NCI-H2107 (cell line): ENCODE measurements at places on chromosomes 13 and 19.

DNA sequence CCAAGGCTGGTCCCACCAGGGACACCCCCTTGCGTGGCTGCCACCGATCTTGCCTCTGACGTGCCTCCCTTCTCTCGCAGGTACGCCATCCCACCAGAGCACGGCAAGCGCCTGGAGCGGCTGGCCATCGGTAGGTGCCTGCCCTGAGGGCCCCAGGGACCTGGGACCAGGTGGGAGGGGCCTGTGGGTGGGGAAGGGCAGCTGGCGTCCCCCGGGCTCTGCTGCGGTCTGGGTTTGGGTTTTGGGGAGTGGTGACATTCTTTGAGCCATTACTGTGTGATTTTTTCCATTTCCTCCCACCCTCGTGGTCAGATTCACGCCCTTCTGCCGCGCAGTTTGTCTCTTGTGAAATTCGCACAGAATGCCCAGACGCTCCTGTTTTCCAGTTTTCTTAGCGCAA, 102.0 kb downstream of the KDM4B start:
- no peak for DNase-seq

DNA sequence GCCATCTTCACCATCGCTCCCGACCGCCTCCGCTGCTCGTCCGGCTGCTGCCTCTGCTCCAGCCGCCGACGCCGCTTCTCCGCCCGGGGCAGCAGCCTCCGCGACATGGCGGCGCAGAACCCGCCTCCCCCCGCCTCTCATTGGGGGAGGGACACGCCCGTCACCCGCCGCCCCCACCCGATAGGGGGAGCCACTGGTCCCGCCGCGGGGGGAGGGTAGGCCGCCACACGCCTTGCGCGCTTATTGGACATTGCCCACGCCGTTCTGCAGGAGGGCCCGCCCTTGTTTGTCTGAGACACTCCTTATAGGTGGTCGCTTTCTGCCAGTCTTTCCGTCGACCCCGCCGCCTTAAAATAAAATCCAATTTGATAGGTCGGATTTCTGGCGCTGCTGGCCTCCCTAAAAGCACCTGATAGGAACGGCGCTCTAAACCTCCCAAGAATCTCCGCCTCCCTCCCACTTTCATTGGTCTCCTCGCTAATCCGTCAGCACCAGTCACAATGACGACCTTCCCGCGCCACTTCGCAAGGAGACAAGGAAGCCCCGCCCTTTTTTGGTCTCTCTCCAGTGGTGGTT, at the start of gene HNRNPL:
Gene HNRNPL, minus strand, starts transcription at position 127 of the 576 bp plus-strand sequence. Its CDS starts 20 bp downstream, at position 107.
- peak; percentile 99 for DNase-seq

GRCh38 chr13:52780092-52780491, 40.5 kb upstream of the CNMD start:
- no peak for DNase-seq

GRCh38 chr13:27969082-27969865, at the start of gene CDX2:
TSS of gene CDX2 (minus strand) at chr13:27969315. CDS start at chr13:27969006, 309 bp downstream.
- no peak for DNase-seq

- DNase-seq = no peak
Measured at GRCh38 chr19:33622809-33623511, 1.2 kb downstream of the CHST8 start.

DNA sequence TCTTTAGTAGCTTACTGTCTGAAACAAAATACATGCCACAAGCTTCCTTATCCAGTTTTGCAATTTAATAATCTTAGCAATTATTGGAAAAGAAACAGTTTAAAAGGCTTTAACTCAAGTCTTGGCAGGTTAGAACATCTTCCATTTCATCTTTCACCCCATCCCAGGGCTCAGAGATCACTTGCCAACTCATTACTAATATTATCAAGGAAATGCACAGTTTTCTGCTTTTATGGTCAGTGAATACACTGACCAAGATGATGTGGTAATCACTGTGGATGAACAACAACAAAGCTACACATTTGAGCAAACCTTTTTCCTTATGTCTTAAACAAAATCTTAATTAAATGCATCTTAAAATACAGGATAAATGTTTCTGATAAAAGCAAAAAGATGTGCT, 48.0 kb upstream of the ITM2B start:
- DNase-seq = no peak

- DNase-seq = no peak
Measured at GRCh38 chr13:39855236-39855635, 199.8 kb downstream of the COG6 start.

GRCh38 chr13:75843074-75843473, 206.9 kb downstream of the LMO7 start:
- no peak for DNase-seq

- DNase-seq = no peak
Measured at GRCh38 chr19:11964496-11964857, 363 bp upstream of the ZNF763 start.

DNA sequence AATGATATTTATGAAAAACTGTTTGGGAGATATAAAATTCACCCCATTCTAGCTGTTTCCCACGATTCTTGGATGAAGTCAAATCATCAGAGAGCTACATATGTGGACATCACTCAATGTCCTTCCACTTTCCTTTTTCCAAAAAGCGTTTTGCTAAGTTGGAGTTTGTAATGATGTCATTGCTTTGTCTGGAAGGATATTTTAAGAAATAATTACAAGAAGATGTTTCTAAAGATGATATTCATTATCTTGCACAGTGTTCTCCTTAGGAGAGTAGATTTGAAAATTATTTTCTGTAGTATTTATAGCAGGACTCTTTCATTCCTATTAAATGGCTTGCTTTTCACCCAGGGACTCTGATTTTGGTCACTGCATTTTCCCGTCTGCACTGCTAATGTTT, 851.2 kb downstream of the EFNB2 start:
- no peak for DNase-seq

GRCh38 chr13:80931766-80932165, 590.8 kb upstream of the SPRY2 start:
- DNase-seq = no peak

GRCh38 chr19:42233678-42234292, 8.6 kb downstream of the GSK3A start:
- DNase-seq = no peak

DNA sequence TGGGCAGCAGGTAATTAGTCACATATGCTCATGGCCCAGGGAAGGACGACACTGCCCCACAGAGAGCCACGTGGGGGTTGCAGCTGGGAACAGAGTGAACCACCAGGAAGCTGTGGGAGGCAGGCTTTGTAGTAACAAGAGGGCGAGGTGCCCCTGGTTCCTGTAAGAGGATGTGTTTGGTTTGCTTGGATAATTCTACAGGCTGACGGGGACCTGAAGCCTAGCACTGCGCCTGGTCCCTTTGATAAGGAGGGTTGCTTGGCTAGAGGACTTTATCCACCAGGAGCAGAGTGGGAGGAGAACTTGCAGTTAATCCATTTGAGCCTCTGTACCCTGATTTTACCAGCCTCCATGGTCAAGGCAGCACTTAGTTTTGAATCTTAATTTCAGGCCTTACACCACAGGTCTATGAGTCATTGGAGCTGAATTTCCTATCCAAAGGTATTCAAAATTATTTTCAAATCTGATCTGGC, 67.4 kb upstream of the CLDN10 start:
- DNase-seq = no peak

DNA sequence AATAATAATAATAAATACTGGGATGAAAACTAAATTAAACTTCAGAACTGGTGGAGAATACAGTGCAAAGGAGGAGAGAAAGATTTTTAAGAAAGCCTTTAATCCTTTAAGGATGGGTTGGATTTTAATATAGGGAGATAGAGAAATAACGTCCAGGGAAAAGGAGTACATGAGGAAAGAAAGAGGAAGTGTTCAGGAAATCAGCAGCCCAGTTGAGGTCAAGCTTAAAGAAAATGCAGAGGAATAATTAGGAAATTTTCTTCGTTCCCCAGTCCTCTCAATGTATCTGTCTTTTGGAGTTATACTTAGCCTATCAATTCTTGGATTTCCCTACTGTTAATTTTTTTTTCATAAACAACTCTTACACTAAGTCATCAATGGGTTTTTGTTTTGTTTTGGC, 47.7 kb downstream of the INTS6 start:
- no peak for DNase-seq

DNA sequence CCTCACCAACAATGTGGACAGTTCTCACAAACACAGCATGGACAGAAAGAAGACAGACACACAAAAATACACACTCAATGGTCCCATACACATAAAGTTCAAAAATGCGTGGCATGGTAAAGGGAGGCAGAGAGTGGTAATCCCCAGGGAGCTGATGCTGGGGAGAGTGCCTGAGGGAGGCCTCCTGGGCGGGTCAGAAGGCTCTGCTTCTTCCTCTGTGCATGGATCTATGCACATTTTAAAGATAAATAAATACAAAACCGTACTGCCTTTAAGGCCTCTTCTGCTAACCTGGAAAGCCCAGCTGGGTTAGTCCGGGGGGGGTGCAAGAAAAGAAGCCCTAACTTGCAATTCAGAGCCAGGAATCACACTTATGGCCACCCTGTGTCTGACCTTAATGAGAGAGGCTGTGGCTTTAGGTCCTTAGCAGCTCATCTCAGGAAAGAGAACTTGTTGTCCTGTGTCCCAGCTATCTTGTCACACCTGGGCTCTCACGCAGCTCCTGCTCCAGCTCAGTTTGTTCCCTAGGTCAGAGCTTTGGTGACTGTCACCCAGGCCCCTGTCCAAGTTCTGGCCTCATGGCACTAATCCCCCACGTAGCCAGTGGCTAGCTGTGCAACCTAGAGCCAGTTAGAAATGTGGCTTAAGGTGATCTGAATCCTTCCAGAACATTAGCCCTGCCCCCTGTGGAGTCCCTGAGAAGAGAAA, 28.5 kb downstream of the POP4 start:
- no peak for DNase-seq

- no peak for DNase-seq
Measured at GRCh38 chr19:46828484-46828883, 22.2 kb downstream of the AP2S1 start.

GRCh38 chr13:79281339-79281747, 124.7 kb downstream of the RBM26 start:
- DNase-seq = no peak

GRCh38 chr13:49303533-49304252, 56.0 kb downstream of the CDADC1 start:
- no peak for DNase-seq

DNA sequence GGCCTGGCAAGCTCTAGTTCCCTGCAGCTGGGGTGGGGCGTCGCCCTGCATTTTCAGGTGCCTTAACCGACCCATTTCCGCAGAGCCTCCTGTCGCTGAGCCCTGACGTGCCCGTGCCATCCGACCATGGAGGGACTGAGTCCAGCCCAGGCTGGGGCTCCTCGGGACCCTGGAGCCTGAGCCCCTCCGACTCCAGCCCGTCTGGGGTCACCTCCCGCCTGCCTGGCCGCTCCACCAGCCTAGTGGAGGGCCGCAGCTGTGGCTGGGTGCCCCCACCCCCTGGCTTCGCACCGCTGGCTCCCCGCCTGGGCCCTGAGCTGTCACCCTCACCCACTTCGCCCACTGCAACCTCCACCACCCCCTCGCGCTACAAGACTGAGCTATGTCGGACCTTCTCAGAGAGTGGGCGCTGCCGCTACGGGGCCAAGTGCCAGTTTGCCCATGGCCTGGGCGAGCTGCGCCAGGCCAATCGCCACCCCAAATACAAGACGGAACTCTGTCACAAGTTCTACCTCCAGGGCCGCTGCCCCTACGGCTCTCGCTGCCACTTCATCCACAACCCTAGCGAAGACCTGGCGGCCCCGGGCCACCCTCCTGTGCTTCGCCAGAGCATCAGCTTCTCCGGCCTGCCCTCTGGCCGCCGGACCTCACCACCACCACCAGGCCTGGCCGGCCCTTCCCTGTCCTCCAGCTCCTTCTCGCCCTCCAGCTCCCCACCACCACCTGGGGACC, 1.2 kb downstream of the ZFP36 start:
- no peak for DNase-seq

- no peak for DNase-seq
Measured at GRCh38 chr19:3319643-3320353, 46.6 kb upstream of the NFIC start.
